Kidney capillary endothelial cell (primary cell): ENCODE measurements at places on chromosomes 12 and 14.

GRCh38 chr12:11814374-11814773 lies 164.9 kb downstream of the ETV6 start:
- DNase-seq, result peak; percentile 80

DNA sequence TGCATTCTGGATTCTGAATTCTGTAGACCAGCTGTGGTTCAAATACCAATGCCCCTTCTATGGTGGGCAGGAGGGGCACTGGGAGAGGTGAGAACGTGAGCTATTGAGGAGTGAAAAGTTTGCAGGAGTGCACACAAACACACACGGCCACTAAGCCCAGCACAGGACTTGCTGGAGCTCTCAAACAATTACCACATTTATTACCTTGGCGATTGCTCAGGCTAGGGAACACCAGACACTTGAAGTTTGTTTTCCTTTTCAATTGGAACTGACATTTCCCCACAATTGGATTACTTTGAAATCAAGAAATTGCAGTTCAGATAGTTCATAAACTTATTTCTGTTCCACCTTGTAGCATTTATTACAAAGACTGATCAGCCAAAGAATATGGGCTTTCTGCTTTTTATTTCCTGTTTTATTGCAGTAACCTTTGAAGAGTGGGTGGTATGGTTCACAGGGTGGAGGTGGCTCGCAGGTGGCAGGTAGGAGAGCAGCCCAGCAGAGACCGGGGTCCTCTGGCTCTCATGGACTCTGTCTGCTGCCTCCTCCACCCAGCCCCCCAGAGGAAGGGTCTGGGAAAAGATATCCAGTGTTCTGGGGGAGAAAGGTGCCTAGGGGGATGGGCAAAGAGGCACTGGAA lies 429.8 kb upstream of the CCDC196 start:
- DNase-seq, result no peak

DNA sequence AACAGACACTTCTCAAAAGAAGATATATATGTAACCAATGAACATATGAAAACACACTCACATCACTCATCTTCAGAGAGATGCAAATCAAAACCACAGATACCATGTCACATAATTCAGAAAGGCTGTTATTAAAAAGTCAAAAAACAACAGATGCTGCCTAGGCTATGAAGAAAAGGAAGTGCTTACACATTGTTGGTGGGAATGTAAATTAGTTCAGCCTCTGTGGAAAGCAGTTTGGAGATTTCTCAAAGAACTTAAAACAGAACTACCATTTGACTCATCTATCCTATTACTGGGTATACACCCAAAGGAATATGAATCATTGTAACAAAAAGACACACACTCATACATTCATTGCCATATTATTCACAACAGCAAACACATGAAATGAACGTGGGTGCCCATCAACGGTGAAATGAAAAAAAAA lies 35.1 kb downstream of the EIF2S3B start:
- peak; percentile 14 for DNase-seq

- DNase-seq, result no peak
These were observed 443.1 kb downstream of the AEBP2 start for GRCh38 chr12:19882346-19882745.

GRCh38 chr14:76810525-76810924 lies 2.2 kb downstream of the ANGEL1 start:
- no peak for DNase-seq

- no peak for DNase-seq
These were observed 94.2 kb downstream of the EML1 start for GRCh38 chr14:99887407-99887806.

- DNase-seq, result peak; percentile 96
These were observed 281.8 kb downstream of the KSR2 start for GRCh38 chr12:117686911-117687377.

DNA sequence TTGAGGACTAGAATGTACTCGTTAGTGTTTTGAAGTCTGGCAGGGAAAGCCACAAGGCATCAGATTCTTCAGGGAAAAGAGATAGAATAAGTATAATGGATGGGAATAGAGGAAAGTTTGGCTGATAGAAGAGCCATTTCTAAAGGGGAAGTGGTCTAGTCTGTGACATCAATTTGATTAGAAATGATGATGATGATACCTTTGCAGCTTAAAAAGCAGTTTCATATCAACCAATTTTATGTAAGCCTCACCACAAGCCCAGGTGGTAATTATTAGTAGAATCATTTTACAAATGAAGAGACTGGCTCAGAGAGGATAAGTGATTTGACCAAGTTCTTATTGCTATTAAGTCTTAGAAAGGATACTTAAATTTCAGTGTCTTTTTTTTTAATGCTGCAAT lies 2.9 kb downstream of the RNF212B start:
- no peak for DNase-seq

DNA sequence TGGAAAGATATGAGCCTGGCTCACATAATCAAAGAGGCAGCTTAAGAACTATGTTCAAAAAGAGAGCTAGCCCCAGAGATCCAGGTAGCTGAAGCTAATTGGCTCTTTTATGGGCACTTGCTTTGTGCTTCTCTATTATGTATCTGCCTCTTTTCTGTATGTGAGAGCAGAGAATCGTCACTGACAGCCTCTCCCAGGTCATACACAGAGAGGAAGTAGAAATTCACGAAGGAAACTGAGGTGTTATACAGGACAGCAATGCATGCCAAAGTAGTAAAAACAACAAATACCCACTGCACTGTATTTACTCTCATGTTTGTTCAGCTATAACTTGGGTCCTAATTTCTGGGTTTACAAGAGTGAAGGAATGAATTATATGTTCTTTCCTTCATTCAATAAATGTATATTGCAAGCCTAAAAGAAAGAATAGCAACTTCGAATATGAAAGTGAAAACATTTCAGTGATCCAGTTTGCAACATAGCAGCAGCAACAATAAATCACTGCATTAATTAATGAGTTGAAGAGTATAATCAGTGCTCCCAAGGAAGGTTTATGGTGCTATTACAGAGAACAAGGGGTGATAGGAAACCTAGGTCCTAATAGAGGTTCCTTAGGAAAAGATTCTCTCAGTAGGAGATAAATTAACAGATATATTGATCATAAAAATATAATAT lies 47.1 kb upstream of the ATXN7L3B start:
- no peak for DNase-seq

DNA sequence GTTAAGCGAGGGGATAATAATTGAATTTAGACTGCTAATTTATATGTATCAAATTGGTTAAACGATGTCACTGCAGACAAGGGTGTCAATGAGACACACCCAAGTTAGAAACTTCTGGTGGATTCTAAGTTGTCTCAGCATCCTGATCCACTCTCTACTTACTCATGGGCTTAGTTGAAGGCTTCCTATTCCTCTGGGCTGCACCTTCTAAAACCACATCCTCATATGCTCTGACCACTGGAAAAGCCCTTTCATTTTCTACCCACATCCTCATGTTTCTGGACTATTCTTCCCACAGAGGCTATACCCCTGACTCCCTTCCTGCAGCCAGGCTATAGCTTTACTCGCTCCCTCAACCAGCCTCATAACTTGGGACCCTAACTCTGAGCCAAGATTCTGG lies 493.8 kb downstream of the VRK1 start:
- DNase-seq, result no peak

GRCh38 chr12:109962398-109962797 lies 33.8 kb downstream of the GIT2 start:
- DNase-seq, result no peak
